Camera-type eye (tissue), 1 donor: ENCODE measurements at places on chromosomes 12 and 14. TPM values are rescaled to one million over a fixed set of nuclear protein-coding genes. Genes with fewer than 3 reads are reported as not detected.

Gene ADAM21
- total RNA-seq: not detected

Gene MGP
- total RNA-seq: 186 TPM

Gene GLT1D1
- 8.6 TPM for total RNA-seq

Gene MED6
- total RNA-seq: 93.9 TPM

Gene PROX2
- total RNA-seq: not detected

Gene C12orf54
- total RNA-seq: not detected

Gene TMEM52B
- total RNA-seq: not detected

Gene TARBP2
- total RNA-seq: 28.6 TPM

Gene AQP2
- total RNA-seq: not detected

Gene CLEC1B
- 1.5 TPM for total RNA-seq

Gene STXBP6
- 13.9 TPM for total RNA-seq

Gene PLD4
- 3.1 TPM for total RNA-seq

Gene REP15
- total RNA-seq: 1.4 TPM

Gene LTBR
- total RNA-seq: 21.1 TPM

Gene ITGB7
- total RNA-seq: 2.9 TPM

Gene RAD51AP1
- 21.4 TPM for total RNA-seq

Gene KIF26A
- 31.3 TPM for total RNA-seq

Gene KITLG
- 38.0 TPM for total RNA-seq

Gene RDH5
- total RNA-seq: 48.5 TPM

Gene ZNF385A
- total RNA-seq: 105 TPM

Gene TAS2R30
- 37.2 TPM for total RNA-seq

Gene LIN7A
- total RNA-seq: 35.1 TPM

Gene NUMB
- total RNA-seq: 63.6 TPM

Gene VRTN
- total RNA-seq: not detected

Gene SLCO1A2
- total RNA-seq: 0.05 TPM

Gene CACNA2D4
- total RNA-seq: 49.8 TPM

Gene ZBTB42
- total RNA-seq: 5.4 TPM

Gene SLC22A17
- total RNA-seq: 65.6 TPM

Gene NAV3
- 61.2 TPM for total RNA-seq

Gene NOC4L
- 7.6 TPM for total RNA-seq

Gene ACACB
- total RNA-seq: 28.3 TPM

Gene SLC35F4
- total RNA-seq: 1.6 TPM

Gene KRT75
- total RNA-seq: 0.71 TPM

Gene PARPBP
- total RNA-seq: 10.6 TPM

Gene NCAPD2
- 43.5 TPM for total RNA-seq

Gene MMP17
- 22.9 TPM for total RNA-seq

Gene CCDC177
- 3.7 TPM for total RNA-seq

Gene RILPL2
- total RNA-seq: 2.8 TPM

Gene RIPK3
- total RNA-seq: 4.4 TPM
